ENCODE measurements at places on chromosomes 6 and 20.

GRCh38 chr6:100455230-100456124, 9.2 kb downstream of the SIM1 start:
- DNase-seq: peak; percentile 66

GRCh38 chr6:127880429-127880828, 20.4 kb downstream of the THEMIS start:
- DNase-seq: no peak

- DNase-seq: no peak
Measured at GRCh38 chr20:8399947-8400346, 267.9 kb downstream of the PLCB1 start.

DNA sequence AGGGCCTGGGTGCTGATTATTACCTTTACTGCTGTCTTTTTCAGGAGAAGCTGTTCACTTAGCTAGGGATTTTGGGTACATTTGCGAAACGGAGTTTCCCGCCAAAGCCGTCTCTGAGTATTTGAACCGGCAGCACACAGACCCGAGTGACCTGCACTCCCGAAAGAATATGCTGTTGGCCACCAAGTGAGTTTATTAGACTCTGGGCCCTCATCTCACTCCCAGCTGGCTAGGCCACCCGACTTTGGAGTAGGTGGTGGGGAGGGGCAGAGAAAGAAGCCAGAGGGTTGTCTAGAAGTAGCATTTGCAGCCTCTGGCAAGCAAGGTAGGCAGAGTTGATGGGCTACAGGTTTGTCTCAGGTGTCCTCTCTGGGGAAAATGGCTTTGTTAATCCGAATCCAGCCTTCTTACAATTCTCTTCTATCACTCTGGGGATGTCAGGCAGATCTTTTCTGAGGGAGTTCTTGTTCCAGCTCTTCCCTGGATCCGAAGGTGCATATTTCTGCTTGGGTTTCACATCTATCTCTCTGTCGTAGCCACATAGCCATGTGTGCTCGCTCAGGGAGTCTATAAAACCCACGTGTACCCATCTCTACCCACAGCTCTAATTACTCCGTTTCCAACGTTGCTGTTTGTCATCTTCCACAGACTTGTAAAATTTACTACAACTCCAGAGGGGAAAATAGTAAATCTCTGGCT, 21.6 kb downstream of the TFAP2B start:
- no peak for DNase-seq

DNA sequence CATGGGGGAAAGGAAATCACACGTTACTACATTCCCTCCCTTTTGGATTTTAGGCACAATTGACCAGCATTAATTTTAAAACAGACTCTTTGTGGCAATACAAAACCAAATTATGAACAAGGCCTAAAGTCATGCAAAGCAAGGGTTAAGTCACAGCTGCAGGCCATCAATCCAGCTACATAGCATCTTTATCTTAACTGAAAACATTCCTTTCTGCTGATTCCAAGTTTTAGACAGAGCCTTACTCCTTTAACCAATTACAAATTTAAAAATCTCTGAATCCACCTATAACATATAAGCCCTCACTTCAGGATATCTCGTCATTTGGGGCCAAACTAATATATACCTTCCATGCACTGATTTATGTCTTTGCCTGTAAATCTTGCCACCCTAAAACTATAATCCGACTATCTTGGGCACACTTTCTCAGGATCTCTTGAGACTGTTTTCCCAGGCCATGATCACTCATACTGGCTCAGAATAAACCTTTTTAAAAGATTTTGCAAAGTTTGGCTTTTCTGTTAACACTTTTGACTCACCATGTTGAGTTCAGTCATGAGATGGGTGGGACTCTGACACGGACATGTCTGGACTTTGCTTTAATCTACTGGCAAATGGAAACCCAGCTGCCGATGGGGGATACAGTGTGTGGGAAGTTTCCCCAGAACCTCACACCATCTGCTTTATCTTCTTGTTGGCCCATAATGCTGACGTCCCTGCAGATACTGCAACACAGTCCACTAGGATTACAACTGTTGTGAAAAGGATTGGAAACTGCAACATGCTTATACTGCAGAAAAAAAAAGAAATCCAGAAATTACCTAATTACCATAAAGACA, 757.0 kb downstream of the PTPRT start:
- DNase-seq: no peak

GRCh38 chr6:99432877-99433276, 7.8 kb upstream of the PNISR start:
- DNase-seq: no peak

GRCh38 chr6:1609041-1609647, 571 bp upstream of the FOXC1 start:
- no peak for DNase-seq

DNA sequence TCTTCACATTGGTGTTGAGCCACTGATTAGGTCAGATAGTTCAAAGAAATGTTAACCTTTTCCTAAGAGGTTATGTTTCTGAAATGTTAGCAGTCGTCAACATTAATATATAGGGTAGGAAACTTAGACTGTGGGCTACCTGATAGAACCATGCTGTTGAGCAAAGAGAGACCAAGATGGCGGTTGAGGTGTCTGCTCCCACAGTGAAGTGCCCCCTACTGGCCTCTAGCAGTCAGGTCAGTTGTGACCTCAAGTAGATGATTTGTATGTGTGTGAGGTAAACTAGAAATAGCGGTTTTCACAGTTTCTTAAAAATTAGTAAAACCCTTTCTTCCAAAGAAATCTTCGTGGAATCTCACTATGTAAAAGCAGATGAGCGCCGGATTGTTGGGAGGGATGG, 40.3 kb downstream of the MTHFD1L start:
- no peak for DNase-seq

DNA sequence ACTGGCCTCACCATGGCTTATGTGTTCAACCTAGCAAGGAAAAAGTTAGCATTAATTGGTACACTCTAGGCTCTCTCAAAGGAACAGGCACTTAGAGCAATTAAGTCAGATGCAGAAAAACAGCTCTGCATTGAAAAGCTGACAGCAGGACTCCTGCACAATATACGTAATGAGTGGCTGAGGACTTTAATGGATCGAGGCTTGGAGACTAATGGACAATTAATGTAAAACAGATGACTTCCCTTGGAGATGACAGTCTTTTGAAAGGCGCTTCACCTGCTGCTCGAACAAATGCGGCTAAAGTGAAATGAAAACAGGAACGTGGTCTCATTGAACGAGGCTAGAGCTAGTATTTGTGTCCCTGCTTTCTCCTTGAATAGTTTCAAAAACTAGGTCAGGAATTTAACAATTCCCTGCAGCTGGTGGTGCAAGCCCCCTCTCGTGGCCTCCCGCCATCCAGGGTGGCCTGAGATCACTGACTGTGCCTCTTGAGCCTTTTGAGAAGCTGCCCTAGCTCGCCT, 137.1 kb downstream of the ELOVL4 start:
- DNase-seq: peak; percentile 61

DNA sequence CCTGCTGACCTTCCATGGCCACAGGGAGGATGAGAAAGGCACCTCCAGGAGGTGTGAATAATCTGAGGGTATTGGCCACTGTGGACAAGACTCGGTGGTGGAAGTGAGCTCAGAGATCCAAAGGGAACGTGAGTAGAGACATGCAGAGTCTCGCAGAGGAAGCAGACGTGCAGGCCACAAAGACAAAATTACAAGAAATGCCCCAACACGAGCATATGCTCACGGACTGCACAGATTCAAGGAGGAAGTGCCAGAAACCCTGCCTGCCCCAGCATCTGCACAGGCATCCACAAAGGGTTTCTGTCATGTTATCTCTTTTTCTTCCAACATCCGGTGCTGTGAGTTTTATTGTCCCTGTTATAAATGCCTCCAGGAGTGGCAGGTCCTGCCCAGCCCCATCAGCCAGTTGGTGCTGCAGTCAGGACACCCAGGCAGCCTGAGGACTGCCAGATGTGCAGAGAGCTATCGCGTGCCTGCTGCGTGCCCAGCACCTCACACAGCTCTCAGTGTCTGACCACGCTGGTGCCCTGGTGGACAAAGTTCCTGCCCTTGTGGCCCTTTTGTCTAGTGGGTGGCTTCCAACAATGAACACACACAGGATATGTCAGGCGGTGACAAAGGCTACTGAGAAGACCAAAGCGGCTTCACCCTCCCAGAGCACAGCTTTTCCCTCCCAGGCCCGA, 34.0 kb upstream of the FANCE start:
- DNase-seq: no peak

- no peak for DNase-seq
Measured at GRCh38 chr6:11384531-11385309, 152.3 kb upstream of the NEDD9 start.

- DNase-seq: no peak
Measured at GRCh38 chr20:51021067-51022025, 1.6 kb downstream of the KCNG1 start.

DNA sequence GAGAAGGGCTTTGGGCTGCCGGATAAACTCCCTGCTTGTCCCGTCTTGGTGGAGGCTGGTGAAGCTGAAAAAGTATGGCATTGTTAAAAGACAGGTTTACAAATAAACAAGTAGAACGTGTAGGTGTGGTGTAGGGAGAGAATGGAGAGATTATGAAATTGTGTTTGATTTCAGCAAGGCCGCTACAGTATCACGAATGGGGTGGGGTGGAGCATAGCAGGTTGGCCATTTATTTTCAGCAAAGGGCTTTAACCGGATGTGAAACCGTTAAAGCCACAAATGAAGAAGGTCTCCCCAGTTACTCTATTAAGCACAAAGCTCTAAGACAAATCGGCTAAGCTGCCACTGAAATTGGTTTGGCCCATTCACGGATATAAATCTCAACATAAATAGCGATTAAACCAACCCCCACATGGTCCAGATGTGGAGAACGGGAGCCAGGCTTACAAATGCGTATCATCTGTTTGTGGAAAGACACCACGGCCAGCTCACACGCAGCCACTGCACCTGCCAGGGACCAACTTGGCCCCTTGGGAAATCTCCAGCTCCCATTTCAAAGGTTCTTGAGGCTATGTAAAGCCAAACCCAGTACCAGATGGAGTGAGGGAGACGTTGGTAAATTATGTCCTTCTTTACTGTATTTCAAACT, 94.0 kb downstream of the ZMYND8 start:
- no peak for DNase-seq

DNA sequence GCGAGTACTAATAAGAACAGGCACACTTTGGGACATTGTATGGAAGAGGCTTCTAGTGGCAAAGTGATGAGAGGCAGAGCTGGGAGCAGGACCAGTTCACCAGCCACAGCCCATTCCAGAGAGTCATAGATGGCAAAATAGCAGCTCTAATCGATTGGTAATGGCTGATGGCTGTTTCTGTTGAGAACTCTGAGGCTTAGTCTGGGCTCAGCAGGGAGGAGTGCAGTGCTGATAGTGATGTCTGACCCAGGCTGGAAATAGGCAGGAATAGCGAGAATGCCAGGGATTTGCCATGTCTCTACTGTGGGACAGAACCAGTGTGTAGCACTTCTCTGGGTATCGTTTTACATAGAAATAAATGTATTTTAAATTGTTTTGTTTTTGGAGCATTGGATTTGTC, 620.0 kb upstream of the FLRT3 start:
- no peak for DNase-seq

DNA sequence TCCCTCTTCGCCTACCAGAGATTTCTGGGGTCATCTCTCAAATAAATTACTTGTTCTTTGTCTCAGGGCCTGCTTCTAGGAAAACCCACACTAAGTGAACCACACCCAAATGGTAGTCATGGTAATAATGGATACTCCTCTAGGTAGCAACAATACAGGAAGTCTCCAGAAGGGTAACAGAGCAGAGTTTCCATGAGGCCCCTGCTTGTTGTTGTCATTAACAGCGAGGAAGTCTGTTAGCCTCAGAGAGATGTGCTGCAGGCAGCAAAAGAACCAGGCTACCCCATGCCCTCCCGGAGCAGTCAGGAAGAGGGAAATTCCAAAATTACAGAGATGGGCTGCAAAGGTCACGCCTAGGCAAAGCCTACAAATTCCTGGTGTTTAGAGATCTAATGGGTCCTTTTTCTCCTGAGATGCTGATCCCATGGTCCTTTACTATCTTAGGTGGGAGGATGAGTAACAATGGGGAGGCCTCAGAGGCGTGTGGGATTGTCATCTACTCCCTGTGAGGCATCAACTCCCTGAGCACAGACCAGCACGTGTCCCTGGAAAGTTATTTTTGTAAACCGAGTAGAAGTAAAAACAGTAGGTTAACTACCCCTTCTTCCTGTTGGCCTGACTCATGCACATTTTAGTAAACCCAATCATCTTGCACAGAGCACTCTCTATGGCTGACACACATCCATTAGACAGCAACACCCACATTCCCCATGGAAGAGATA, 10.1 kb downstream of the ISM1 start:
- DNase-seq: no peak

- DNase-seq: no peak
Measured at GRCh38 chr6:17454316-17455005, 61.1 kb downstream of the CAP2 start.

DNA sequence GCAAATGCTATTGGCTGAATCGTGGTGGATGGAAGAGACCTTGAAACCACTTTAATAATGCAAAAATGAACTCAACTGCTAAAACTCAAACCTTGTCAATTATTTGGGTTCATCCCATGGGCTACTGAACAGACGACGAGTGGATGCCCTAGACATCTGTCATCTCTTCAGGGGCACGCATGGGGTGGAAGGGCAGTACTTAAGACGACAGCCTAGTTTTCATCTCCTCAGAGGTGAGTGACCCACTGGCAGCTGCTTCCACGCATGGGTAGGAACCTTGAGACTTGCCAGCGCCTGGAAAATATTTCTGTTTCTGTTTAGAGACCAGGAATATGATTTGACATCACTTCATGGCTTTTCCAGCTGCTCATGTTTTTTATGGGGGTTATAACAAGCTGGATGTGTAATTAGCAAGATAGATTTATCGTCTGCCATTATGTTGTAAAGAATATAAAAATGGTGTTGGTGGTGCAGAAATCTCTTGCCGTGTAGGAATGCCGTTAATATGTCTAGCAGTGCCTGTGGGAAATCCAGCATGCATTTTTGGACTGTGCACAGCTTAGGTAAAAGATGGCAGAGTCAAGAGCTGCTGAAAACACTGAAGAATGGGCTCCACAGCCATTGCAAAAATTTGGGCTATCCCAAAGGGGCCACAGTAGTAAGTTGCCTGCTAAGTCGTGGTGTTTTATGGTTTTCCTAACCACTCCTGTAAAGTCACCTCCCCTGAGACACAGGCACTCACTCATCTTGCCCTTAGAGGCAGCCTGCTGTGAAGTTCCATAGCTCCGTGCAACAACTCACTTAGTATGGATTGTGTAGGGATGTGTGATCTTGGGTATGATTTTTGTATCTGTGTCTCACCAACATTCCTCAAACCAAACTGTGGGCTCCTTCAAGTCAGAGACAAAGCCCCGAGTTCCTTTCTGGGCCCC, 203.3 kb downstream of the EYA2 start:
- no peak for DNase-seq

All from ecto neural progenitor cell (in vitro differentiated cells).